Stimulated activated CD8-positive, alpha-beta memory T cell treated with anti-CD3 and anti-CD28 coated beads, Interleukin-4, amount 100 ng/mL, for 1 hour (primary cell): ENCODE measurements at places on chromosomes 1 and 21.

DNA sequence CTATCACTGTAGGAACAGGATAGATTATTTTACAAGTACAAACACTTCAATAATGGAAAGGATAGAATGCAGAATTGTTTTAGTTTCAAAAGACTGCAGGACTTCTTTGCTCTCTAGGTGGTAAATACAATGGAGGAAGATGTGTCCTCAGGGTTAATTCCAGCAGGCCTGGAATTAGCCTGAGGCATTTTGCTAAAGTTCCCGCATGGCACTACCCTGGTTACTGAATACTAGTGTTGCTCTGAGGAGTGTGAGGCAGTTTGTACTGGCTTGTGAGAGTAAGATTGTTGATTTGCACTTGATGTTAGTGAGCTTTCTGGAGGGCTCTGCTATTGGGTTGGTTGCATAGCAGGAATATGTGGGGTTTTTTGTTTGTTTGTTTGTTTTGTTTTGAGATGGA, 61.4 kb downstream of the FASLG start:
- DNase-seq, result no peak

- DNase-seq, result no peak
Measured at GRCh38 chr1:30733493-30733892, 10.1 kb upstream of the MATN1 start.

- DNase-seq, result no peak
Measured at GRCh38 chr1:183911285-183911684, 106.4 kb downstream of the RGL1 start.

DNA sequence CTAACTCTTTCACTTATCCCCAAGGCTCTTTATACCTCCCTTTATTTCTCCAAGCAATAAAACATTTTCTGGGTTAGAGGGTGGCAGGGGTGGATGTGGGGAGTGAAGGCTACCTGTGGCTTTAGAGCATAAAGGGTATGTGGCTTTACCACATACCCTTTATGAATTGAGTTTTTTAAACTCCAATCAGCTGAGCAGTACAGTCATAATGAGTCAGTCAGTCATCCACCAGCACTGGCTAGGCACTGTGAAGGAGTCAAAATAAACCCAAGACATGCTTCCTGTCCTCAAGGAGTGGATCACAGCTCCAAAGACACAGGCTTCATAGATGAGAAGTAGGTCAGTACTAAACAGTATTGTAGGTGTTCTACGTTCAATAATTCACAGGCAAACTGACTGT, 2.6 kb upstream of the TDRD10 start:
- DNase-seq, result no peak

DNA sequence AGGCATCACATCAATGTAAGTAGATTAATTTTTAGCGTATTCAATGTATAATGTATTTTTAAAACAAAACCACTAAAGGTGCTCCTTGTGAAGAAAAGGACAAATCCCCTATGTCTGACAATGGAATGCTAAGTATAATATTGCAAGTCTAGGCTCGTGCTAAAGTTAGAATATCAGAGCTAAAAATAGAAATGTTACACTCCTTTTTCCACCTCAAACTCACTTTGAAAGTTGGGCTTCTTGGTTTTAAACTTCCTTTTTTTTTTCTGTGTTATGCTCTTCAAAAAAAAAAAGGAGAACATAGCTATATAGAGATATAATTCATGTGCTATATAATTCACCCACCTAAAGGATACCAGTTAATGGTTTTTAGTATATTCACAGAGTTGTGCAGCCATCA, 3.6 kb upstream of the SERBP1 start:
- no peak for DNase-seq

DNA sequence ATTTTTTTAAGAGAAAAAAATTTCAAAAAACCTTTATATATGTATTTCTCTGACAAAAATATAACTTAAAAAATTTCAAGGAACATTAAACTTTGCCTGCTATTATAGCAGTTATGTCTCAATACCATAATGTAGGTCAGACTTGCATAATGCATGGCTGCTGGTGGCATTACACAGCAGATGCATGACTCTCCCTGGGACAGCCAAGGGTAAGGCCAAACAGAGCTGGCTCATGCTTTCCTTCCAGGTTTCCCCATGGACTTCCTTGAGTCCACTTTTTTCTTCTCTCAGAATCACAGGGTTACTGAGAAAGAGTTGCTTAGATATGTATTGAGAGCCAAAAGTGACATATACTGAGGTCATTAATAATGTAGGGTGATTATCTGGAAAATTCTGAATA, 43.7 kb downstream of the RHOU start:
- DNase-seq, result no peak

DNA sequence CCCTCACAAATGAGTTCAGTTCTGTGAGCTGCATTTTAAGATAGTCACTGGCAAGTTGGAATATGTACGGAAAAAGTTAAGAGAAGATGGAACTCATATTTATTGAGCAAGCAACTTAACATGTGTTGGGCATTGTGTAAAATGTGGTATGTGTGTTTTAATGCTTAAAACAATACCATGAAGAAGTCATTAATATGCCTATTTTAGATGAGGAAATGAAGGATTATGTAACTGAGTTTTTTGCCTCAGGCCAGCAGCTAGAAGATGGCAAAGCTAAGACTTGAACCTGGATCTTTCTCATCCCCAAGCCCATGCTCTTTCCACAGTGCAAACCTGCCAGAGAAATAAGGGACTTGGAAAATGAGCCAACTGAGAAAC, 48.9 kb downstream of the SPATA46 start:
- DNase-seq, result no peak

GRCh38 chr1:68173936-68174737, 58.2 kb downstream of the WLS start:
- no peak for DNase-seq

DNA sequence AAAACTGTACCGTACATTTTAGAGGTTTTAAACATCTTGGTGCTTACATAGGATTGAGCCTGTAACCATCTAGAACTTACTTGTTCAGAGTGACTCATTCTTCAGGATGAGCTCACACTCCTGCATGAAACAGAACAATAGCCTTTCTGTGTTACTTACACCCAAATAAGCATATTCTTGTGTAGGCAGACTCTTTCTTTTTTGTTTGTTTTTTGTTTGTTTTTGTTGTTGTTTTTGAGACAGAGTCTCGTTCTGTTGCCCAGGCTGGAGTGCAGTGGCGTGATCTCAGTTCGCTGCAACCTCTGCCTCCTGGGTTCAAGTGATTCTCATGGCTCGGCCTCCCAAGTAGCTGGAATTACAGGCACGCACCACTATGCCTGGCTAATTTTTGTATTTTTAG, 3.8 kb upstream of the CA6 start:
- DNase-seq, result no peak

DNA sequence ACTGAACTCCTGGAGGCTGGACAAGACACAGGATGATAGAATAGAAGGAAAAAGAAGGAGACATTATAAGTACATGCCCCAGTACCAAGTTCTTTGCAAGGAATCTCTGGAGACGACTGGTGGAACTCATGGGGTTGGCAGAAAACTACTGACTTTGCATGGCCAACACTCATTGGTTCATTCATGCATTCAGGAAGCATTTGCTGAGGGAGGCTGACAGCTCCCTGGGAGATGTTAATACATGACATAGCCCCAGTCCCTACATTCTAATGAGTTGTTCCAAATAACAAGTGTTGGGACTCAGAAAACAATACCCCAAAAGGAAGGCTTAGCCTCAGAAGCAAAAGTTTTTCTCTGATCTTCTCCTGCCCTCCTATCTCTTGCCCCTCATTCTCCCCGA, 172.8 kb upstream of the IRF2BP2 start:
- no peak for DNase-seq

DNA sequence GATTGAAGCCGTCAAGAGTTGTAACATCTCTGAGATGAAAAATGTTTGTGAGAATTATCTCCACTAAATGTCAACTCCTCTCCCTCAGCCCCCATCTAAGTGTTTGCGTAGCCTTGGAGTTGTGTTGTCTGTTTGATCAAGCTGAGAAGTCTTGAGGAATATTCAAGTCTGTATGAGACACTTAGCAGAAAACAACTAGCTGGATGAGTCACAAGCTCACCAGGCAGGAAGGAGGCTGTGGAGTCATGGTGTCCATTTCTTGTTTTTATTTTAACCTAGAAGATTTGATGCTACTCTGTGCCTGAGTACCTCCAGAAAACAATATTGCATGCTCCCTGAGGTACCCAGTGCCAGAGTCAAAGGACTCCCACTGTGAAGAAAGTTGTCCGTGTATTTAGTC, 211.6 kb upstream of the PLXNA2 start:
- no peak for DNase-seq

DNA sequence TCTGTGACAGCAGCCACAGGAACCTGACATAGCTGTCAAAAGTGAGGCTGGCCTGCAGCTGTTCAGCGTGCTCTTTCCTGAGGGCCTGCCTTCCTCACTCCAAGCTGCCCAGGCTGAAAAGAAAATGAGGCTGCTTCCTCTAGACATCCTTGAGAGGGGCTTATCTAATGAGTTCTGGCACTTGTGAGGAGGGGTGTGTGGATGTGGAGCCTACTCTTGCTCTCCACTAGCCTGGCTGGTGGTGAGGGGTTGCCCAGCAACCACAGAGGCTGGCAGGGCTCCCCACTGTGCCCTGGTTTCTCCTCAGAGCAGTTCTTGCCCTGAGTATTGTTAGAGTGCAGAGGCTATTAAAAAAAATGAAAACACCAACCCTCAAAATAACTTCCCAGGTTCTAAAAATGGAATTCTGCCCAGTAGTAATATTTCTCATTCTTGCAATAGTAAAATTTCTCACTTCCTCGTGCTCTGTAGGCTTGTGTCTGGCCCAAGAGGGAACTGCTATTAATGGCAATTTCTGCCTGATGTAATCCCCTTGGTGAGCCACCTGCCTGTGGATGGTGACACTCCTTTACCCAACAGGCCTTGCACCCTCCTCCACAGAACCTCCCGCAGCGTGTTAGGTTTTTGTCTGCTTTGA, 52.6 kb upstream of the EPS8L3 start:
- DNase-seq, result no peak
